Panc1 (cell line): ENCODE measurements at places on chromosomes 3 and 15. TPM values are rescaled to one million over a fixed set of nuclear protein-coding genes. Genes with fewer than 3 reads are reported as not detected.

Gene CCNL1
- total RNA-seq = 118 TPM

Gene RAB8B
- 17.6 TPM for total RNA-seq

Gene CTXN2
- total RNA-seq = 0.05 TPM

Gene AADACL2
- total RNA-seq = not detected

Gene STRC
- total RNA-seq = not detected

Gene CDHR4
- total RNA-seq = not detected

Gene KIF23
- 82.5 TPM for total RNA-seq

Gene IQCF5
- total RNA-seq = not detected

Gene CYP1A2
- total RNA-seq = not detected

Gene MME
- 1.6 TPM for total RNA-seq

- no peak overlapping the region for H3K27ac ChIP-seq
- no peak for DNase-seq
- H3K27me3 ChIP-seq = no peaks in the 10 kb centered on the region
- no peaks in the 10 kb centered on the region for H3K36me3 ChIP-seq
- no peaks in the 10 kb centered on the region for H3K4me1 ChIP-seq
- H3K4me3 ChIP-seq = no peak overlapping the region
These were observed 1037.0 kb upstream of the CFAP20DC start for GRCh38 chr3:60086811-60087210.

- no peaks in the 10 kb centered on the region for H3K36me3 ChIP-seq
- H3K27ac ChIP-seq = no peak overlapping the region
- DNase-seq = no peak
- no peak overlapping the region for H3K4me3 ChIP-seq
- no peaks in the 10 kb centered on the region; the same call in 1 of the 2 replicates for H3K4me1 ChIP-seq
These were observed 252.0 kb downstream of the UBE2E2 start for GRCh38 chr3:23455084-23455483.

DNA sequence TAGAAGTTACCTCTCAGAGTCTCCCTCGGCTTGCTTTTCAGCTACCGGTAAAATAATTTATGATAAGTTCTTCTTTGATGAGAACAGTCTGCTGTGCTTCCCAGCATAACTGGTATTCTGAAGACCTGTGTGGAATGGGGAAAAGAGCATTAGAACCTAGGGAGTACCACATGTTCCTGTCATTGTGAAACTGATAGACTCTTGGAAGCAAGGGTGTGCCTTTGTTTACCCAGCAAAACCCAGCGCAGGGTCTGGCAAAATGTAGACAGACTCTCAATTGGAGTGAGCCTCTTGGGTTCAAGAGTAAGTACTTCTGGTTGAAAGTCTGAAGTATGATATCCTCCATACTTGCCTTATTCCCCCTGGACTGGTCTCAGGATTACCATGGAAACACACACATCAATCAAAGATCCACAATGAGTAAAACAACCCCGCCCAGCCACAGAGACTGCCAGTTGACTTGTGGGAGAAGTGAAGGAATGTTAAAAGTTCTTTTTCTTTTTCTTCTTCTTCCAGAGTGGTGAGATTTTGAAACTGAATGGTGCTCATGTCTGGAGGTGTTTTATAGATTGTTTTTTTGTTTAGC, 652.4 kb upstream of the NAALADL2 start:
- DNase-seq = no peak
- H3K36me3 ChIP-seq = no peaks in the 10 kb centered on the region

DNA sequence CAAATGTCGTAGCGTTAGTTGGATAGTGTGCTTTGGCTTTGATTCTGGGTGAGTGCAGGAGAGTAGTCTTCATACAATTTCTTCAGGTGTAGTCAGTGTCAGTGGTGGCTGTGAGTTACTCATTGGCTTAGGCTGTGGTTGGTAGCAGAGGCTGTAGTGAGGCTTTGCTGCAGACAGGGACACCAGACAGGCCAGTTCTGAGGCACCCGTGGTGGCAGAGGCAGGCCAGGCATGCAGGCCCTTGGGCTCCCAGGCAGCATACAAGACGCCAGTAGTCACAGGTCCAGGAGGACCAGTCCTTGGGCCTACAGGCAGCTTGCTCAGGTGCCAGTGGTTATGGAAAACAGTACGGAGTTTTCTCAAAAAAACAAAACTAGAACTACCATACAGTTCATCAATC, 61.3 kb downstream of the DMXL2 start:
- H3K4me1 ChIP-seq = no peaks in the 10 kb centered on the region
- H3K27ac ChIP-seq = no peak overlapping the region
- H3K27me3 ChIP-seq = no peaks in the 10 kb centered on the region
- no peak overlapping the region for H3K4me3 ChIP-seq

- peak overlapping the region; percentile 86 for H3K4me3 ChIP-seq
- peaks cover 35% of the 10 kb centered on the region for H3K4me1 ChIP-seq
- no peaks in the 10 kb centered on the region for H3K27me3 ChIP-seq
- peak overlapping the region; percentile 83 for H3K27ac ChIP-seq
- no peak for DNase-seq
These were observed 514 bp downstream of the IGF2BP2 start for GRCh38 chr3:185824051-185825005.

GRCh38 chr15:68289621-68290352, 12.2 kb downstream of the FEM1B start:
- DNase-seq = no peak
- no peak overlapping the region for H3K27ac ChIP-seq
- H3K4me3 ChIP-seq = no peak overlapping the region
- no peaks in the 10 kb centered on the region for H3K27me3 ChIP-seq
- peaks cover 16% of the 10 kb centered on the region for H3K36me3 ChIP-seq
- H3K4me1 ChIP-seq = no peaks in the 10 kb centered on the region

GRCh38 chr3:134212967-134213665, 37.5 kb downstream of the RYK start:
- no peak overlapping the region for H3K4me3 ChIP-seq
- no peak overlapping the region for H3K27ac ChIP-seq
- peaks cover 6% of the 10 kb centered on the region for H3K4me1 ChIP-seq
- H3K36me3 ChIP-seq = peaks cover 14% of the 10 kb centered on the region

DNA sequence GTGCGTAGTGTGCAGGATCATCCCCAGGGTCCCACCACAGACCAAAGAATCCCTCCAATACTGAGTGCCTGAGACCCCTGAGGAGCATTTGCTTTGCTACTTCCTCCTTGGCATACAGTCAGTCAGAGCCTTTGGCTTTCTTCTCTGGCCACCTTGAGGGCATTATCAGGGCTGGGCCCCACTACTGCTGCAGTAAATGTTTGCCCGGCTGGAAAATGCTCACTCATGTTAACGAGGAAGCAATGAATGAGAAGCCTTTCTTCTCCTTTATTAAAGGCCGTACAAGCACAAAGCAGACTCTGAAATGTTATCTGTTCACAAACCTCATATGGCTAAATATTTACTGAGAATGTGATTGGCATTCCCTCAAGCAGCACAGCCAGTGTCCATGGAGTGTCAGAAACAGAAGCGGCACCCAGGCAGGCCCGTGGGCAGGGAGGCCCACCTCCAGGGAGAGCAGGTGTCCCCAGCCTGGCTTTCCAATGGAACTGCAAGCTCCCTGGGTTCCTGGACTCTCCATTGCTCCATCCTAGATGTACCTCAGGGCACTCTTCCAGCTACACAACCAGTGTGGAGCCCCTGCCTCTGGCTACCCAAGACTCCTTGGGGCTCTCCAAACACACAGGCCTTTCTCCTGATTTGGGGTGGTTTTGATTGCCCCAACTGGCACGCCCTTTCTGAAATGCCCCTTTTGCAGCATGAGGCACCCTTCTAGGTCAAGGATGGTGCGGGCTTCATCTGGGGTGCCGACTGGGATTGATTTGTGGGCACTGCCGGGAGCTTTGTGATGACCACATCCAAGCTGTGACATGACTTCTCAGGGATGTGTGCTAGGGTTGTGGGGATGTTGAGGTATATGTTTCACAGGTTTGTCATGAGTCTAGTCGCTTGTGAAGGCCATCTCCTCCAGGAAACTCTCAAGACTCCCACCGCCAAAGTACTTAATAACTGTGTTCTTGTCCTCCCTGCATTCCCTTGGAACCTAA, 195.6 kb downstream of the FAM43A start:
- H3K4me3 ChIP-seq = no peak overlapping the region
- no peak for DNase-seq
- no peaks in the 10 kb centered on the region for H3K27me3 ChIP-seq

DNA sequence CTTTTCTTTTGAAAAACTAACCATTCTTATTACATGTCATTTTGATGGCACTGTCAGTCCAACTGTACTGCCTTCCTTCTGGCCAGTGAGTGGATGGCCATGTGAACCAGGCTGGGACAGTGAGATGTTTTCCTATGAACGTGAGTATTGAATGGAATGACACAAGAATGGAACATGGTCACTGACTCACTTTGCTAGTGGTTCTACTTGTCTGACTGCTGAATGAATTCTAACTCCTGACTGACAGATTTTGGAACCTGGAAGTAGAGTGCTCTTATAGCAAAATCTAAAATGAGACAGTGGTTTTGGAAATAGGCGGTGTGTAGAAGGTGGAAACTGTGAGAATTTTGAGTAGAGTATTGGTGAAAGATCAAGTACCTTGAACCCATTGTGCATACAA, 606.9 kb upstream of the KCNMB2 start:
- no peaks in the 10 kb centered on the region for H3K27me3 ChIP-seq
- no peaks in the 10 kb centered on the region for H3K4me1 ChIP-seq
- no peak overlapping the region for H3K27ac ChIP-seq
- no peaks in the 10 kb centered on the region for H3K36me3 ChIP-seq
- no peak overlapping the region for H3K4me3 ChIP-seq

DNA sequence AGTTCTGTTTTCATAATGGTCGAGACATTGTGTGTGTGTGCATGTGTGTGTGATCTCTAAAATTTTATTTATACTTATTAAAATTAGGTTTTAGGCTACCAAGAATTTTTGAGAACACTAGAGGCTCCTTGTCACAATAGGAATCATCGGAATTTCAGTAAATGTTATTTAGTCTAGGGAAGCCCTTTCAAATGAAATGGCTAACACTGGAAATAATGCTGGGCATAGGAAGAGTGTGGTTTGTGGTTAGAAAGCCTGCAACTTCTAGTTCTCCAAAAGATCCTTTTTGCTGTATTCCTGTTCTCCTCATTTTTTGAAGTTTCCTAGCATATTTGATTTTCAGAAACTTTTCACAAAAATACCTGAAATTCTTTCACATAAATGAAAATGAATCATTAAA, 92.5 kb upstream of the MBNL1 start:
- H3K27ac ChIP-seq = no peak overlapping the region
- DNase-seq = no peak
- H3K4me1 ChIP-seq = no peaks in the 10 kb centered on the region; the same call in 1 of the 2 replicates
- H3K36me3 ChIP-seq = no peaks in the 10 kb centered on the region
- H3K27me3 ChIP-seq = no peaks in the 10 kb centered on the region
- no peak overlapping the region for H3K4me3 ChIP-seq

GRCh38 chr15:28110481-28110881, 11.4 kb upstream of the OCA2 start:
- no peaks in the 10 kb centered on the region for H3K27me3 ChIP-seq
- no peak overlapping the region for H3K27ac ChIP-seq
- peaks cover 2% of the 10 kb centered on the region; the same call in 1 of the 2 replicates for H3K36me3 ChIP-seq
- no peak for DNase-seq
- no peaks in the 10 kb centered on the region for H3K4me1 ChIP-seq
- H3K4me3 ChIP-seq = no peak overlapping the region

GRCh38 chr3:197335428-197336132, 37.2 kb upstream of the DLG1 start:
- no peaks in the 10 kb centered on the region for H3K4me1 ChIP-seq
- H3K4me3 ChIP-seq = no peak overlapping the region
- no peak for DNase-seq
- H3K27me3 ChIP-seq = no peaks in the 10 kb centered on the region
- H3K27ac ChIP-seq = no peak overlapping the region

DNA sequence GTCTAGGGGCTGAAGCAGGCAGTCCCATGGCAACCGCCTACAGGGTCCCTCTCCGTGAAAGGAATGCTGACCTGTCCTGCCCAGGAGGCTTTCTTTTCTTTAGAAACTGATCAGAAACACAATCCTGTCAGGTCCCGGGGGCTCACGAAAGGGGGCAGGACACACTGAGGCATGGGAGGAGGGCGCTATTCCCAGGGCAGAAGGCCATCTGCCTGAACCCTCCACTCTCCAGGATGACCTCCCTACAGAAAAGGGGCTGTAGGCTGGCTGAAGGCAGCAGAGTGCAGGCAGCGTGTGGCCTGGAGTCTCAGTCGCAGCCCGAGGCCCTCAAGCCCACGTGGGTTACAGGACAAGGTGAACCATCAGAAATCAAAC, 18.4 kb upstream of the LRRK1 start:
- no peak for DNase-seq
- H3K4me3 ChIP-seq = no peak overlapping the region
- H3K27me3 ChIP-seq = no peaks in the 10 kb centered on the region
- H3K27ac ChIP-seq = no peak overlapping the region
- H3K36me3 ChIP-seq = peaks cover 23% of the 10 kb centered on the region
- no peaks in the 10 kb centered on the region for H3K4me1 ChIP-seq

DNA sequence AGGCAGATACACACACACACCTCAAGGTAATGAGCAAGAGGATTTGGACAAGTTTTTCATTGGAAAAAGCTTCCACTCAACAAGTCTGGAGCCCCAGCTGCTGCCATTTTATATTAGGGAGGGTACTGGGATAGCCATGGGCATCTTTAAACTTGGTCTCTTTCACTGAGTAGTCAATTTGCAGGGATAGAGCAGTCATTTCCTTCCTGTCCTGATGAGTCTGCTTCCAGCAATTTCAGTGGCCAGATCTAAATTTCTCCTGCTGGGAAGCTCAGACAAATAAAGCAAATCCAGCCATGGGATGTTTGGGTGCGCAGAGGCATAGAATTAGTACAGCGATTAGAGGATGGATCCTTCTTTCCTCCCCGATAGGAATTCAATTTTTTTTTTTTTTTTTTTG, 874 bp upstream of the ERC2 start:
- no peaks in the 10 kb centered on the region for H3K36me3 ChIP-seq
- no peaks in the 10 kb centered on the region for H3K4me1 ChIP-seq
- no peak for DNase-seq
- peaks cover 17% of the 10 kb centered on the region for H3K27me3 ChIP-seq
- H3K27ac ChIP-seq = no peak overlapping the region
- H3K4me3 ChIP-seq = no peak overlapping the region

DNA sequence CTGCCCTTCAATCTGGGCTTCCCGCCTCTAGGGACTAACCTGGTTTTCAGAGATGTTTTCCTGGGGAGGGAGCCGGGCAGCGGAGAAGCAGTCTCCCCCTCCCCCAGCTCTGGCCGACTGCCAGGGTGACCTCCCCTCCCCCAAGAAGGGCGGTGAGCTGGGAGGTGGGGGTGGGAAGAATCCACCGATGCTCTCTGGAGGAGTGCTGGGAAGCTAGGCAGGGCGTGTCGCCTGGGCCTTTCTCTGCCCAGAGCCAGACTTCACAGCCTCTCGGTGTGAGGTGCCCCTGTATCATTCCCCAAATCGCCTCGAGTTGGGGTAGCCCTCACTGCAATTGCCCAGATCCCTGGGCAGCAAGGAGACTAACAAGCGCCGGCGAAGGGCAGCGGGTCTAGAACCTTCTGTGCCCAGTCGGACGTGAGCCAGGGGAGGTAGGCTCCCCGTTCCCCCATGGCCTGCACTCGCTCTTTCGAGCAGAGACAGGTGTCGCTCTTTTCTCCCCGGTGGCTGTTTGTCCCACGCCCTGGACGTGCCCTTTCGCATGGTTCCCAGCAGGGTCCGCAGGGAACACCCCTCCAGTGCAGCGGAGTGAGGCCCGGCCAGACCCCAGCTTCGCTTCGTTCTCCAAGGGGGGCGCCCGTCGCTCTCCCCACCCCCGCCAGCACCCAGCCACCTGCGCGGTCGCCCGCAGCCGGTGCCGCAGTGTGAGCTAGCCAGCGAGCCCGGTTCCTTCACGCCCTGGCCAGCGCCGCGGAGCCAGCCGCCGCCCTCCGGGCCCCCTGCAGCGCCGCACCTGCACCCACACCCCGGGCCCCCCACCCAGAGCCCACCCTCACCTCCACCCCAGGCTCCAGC, 1.1 kb downstream of the RAB6B start:
- DNase-seq = no peak
- peaks cover 10% of the 10 kb centered on the region for H3K4me1 ChIP-seq
- peak overlapping the region; percentile 3; the same call in 1 of the 2 replicates for H3K27ac ChIP-seq
- peak overlapping the region; percentile 76 for H3K4me3 ChIP-seq

- no peaks in the 10 kb centered on the region for H3K36me3 ChIP-seq
- H3K27me3 ChIP-seq = no peaks in the 10 kb centered on the region
- H3K4me1 ChIP-seq = peaks cover 46% of the 10 kb centered on the region
- H3K27ac ChIP-seq = peak overlapping the region; percentile 97
These were observed 1.6 kb upstream of the PLD1 start for GRCh38 chr3:171811913-171812335.
